ENCODE measurements at places on chromosomes 3 and 15.

DNA sequence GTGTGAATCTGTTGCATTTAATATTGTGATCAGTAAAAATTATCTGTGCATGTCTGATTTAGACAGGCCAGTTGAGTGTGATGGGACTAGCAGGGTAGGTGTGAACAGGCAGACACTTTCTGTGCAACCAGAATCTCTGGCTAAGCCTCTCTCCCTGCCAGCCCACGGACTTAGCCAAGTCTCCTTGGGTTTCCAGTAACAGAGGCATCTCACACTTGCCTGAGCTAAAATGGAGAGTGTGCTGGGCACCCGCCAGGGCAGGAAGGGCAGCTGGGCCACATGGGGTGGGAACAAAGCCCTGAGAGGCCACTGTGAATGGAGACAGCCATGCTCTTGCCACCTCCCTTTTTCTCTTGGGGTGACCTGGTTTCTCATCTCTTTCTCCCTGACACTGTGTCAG, 12.5 kb upstream of the RPS27L start:
- no peak for DNase-seq

- DNase-seq = no peak
Observed at GRCh38 chr3:31268868-31269267, 263.9 kb upstream of the STT3B start.

DNA sequence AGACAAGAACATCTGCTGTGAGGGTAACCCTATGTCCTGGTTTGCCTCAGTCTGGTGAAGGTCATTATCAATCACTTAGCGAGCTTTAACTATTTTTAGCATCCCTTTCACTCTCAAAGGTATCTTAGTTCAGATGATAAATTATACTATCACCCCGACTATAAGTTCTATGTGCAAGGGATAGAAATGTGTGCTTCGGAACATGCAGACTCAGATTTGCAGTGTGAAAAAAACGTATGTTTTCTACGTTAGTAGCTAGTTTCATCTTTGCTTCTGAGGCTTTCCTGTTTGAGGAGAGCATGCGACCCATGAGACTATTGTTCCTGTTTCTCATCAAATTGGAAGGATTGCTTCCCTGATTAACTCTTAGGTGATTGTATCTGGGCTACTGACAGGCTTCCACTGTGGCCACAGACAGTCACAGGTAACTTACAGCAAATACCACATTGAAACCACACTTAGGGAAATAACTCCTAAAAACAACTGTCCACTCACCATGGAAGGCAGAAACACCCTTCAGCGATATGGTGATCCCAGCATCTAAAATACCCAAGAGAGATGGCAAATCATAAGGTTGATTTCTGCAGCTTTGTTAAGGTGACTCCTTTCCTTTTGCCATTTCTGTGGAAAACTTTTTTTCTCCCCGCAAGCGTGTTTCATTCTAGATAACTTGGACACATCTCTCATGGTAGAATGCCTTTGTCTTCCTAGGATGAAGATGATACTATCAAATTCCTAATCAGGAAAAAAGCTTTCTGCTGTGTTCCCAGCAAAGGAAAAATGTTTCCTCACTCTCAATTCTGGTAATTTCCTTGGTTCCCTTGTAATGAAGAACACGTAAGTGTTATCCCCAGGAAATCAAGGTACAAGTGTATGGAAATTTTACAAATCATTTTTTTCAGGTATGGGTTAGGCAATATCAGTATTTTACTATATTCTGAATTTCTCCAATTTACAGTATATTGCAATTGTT, 5.2 kb downstream of the GCSAM start:
- DNase-seq = no peak

DNA sequence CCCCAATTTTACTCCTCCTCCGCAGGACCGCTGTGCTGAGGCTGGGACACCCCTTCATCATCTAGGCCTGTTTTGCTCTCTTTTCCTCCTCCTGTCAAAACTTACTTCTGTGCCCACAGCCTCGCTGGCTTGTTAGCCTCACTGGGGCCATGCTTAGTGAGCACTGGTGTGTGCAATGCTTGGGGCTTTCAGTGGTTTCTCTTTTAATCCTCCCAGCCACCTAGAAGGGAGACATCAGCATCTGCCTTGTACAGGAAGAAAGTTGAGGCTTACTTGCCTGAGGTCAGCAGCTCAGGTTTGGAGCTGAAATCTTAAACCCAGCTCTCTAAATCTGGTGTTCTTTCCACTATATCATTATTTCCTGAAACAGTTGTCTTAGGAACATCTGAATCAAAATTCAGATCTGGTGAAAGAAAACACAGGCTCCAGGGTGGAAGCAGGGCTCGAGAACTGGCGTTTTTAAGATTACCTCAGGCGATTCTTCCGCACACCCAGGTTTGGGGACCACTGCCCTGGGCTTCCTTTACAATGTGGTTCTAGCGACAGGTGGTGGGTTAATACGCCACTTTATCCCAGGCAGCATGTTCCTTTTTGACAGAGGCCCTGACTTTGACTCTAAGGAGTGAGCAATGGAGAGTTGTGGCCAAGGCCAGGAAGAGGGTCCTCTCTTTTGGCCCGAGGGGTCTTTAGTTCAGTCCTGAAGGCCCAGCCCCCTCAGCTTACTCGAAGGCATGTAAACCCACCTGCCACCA, 3.8 kb downstream of the THSD4 start:
- DNase-seq = no peak

- no peak for DNase-seq
Observed at GRCh38 chr3:46378426-46378942, 7.7 kb downstream of the CCR5 start.

DNA sequence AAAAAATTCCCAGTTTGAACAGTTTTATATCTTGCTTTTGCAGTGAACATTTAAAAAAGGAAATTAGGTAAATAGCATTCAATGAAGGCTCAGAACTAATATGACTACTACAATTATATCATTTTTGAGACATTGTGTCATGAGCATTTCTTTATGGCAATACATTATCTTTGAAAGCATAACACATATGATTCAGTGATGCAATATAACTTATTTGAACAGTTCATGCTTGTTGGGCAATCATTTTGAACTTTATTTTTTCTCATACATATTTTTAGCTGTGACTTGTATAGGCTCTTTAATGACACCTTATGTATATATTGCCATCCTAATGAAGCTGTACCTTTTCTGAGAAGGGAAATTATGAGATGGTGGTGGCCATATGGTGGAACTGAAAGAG, 828.6 kb upstream of the NR2F2 start:
- no peak for DNase-seq

DNA sequence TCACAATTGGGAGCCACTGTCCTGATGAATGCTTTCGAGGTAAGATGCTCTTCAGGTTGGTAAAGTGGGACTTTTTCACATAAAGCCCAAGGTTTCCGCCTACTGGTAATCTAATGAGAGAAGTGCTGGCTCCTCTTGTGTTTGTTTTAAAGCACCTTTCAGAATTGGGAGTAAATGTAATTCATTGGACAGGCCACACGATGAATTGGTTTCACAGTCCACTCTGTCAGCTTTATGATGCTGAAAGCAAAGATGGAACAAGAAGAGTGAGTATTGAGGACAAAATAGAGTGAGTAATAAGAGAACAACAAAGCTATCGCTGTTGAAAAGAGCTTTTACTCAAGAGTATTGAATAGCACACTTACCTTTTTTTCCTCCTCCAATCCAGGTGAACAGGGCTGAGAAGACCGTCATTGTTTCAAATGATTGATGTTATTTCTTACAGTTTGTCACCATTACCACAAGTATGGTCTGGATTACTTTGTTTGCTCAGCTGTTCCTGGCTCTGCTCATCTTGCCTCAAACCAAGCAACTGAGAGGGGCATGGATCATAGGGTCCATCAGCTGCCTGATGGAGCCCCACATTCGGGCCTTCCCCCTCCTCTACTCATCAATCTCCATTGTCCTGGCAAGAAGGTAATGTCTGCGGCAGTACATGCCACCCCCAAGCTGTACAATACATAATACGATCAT, 136.1 kb upstream of the CNTN4 start:
- no peak for DNase-seq

DNA sequence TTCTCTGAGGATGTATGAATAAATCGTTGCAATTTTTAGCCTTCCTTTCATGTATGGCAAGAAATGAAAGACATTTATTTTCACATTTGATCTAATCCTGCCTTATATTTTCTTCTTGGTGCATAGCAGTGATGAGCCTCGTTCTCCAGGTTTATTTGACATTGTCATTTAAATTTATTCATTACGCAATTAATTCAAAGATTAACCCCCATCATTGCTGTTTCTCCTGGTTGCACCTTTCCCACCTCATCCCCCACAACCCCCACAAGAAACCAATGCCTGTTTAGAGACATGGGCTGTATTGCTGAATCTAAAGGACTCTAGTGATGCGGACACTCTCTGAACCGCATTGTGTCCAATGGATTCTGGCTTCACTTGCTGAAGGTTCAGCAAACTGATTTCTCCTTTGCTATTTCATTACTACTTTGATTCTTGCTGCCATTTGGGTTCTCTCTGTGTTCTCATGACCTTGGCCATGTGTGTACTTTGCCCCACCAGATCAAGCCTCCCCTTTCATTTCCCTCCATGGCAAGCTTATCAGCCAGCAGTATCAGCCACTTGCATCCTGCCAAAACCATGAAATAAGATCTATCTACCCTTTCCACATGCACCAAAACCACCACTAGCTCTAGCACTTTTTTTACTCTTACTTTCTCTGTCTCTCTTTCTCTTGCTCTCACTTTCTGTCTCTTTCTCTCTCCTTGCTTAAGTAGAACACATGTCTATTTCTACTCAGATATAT, 382.7 kb downstream of the GBE1 start:
- no peak for DNase-seq

DNA sequence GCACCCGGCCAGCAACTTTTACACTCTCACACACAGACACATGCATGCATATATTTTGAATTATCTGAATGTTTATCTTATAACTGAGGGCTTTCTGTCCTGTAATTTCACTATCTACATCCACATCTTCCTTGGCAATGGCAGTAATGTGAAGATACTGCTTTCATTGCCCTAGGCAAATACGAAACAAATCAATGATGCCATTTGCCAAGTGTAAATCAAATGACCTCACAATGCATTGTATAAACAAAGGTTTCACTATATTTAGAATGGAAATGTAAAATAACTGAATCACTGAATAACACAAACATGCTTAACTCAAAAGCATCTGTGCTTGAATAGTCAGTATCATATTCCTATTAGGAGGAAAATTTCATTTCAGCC, 455.6 kb downstream of the TBL1XR1 start:
- DNase-seq = no peak

- DNase-seq = peak; percentile 57
Observed at GRCh38 chr3:82354228-82354627, 592.8 kb upstream of the GBE1 start.

DNA sequence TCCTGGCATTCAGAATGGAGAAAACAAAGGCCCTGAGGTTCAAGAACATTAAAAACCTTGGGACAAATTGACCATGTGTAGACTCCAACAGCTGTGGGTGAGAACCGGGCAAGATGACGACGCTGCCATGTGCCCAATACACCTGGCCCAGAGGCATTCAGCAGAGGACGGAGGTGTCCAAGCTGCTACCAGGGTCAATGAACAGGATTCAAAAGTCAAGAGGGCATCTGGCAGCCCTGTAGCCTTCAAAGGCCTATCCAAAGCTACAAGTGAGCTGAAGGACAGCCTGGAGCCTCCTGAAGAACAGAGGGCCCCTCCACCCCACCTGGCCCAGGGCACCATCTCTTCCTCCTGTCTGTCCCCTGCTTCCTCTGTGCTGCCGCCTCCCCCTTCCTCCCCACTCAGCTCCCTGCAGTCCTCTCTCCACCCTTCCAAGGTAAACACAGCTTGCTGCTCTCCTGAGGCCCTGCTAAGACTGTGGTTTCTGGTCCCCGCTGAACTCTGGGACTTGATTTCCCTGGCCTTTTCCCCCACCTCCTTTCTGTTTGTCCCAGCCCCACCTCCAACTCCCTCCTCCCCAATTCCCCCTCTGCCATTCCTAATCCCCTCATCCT, 57.5 kb downstream of the HMCES start:
- DNase-seq = no peak

GRCh38 chr3:132174500-132174899, 139.7 kb upstream of the CPNE4 start:
- no peak for DNase-seq

GRCh38 chr3:192216067-192216466, 511.3 kb downstream of the FGF12 start:
- no peak for DNase-seq

DNA sequence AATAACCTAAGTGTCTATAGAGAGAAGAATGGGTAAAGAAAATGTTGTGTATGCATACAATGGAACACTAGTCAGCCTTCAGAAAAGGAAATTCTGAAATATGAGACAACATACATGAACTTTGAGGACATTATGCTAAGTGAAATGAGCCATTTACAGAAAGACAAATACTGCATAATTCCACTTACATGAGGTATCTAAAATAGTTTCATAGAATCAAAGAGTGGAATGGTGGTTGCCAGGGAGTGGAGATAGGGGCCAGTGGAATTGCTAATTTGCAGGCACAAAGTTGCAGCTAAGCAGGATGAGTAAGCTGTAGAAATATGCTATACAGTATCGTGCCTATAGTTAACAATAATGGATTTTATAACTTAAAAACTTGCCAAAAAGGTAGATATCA, 779.6 kb upstream of the ARPP21 start:
- no peak for DNase-seq

DNA sequence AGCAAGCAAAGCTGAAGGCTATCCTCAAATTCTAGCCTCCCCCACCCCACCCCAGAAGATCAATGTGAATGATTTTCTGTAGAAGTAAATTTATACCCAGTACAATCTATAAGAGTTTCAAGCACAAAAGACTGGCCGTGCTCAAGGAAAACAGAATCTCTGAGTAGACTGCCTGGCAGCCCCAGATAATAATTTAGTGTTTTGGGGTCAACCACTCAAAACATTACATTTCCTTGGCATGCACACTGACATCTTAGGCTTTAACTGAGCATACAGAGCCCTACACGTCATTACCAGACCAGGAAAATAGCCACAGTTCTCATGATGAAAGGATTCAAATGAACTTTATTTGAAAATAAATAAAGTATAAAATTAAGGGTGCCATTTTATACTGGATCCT, 376.5 kb downstream of the TBL1XR1 start:
- DNase-seq = no peak

DNA sequence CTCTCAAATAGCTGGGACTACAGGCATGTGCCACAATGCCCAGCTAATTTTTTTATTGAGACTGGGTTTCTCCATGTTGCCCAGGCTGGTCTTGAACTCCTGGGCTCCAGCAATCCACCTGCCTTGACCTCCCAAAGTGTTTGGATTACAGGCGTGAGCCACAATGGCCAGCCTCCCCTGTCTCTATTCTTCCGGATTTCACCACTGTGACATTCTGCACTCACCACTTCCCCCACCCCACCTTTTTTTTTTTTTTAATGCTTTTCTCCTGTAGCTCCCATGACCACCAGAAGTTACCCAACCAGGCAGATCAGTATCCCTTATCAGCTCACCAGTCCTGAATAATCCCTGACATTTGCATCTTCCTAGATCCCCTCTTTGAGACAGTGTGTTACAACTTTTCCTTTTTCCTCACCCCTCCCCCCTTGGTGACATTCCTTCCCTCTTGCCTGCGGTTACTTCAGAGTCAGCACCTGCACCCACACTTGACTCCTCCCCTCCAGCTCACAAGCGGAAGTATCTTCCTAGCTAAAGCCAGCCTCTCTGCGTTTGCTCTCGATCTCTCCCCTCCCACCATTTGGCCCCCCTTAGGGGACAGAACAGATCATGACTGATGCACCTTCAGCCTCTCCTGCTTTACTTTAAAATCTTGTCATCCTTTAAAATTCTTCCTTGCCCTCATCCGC, 13.5 kb upstream of the ZNF592 start:
- no peak for DNase-seq

All from cerebellar nuclear complex (tissue), 1 donor.